Right lobe of liver (tissue), 6 donors: ENCODE measurements at places on chromosomes 4 and X.

DNA sequence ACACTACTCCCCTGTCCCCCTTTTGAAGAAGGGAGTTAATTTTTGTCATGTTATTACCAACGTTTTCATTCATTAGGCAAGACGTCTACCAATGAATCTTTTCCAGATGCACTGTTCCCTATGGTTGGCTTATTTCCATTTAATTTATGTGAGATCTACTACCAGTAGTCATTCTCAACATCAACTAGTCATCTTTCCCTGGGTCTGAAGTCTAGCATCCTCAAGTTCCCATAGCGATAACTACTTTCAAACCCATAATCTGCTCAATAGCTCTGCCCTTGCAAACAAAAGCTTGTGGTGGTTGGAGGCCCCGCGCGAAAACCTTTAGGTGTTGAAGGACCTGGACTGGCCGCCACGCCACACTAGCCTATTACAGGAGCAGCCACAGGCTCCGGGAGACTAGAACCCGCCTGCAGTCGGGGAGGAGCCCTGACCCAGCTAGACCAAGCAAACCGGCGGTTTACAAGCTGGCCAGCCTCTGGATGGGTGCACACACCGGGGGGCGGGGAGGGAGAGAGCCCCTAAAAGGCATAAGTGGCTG is 746 bp downstream of the PPAT start:
- no peaks in the 10 kb centered on the region for H3K36me3 ChIP-seq
- no peaks in the 10 kb centered on the region for H3K27me3 ChIP-seq
- H3K4me1 ChIP-seq: no peaks in the 10 kb centered on the region

GRCh38 chrX:20350596-20350995 is 83.9 kb upstream of the RPS6KA3 start:
- H3K4me1 ChIP-seq: no peaks in the 10 kb centered on the region
- no peaks in the 10 kb centered on the region for H3K27me3 ChIP-seq
- no peak overlapping the region for H3K27ac ChIP-seq
- no peak for DNase-seq
- H3K4me3 ChIP-seq: no peak overlapping the region

DNA sequence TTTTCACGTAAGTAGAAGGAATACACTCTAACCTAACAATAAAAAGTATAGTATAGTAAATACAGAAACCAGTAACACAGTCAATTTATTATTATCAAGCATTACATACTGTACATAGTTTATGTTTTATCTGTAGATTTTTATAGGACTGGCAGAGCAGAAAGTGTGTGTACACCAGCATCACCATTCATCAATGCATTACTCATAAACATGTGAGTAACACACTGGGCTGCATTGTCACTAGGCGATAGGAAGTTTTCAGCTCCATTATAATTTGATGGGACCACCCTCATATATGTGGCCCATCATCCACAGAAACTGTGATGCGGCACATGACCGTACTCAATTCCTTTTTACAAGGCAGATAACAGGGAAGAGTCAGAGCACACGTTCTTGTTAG is 137.8 kb upstream of the RBPJ start:
- no peaks in the 10 kb centered on the region for H3K27me3 ChIP-seq
- H3K36me3 ChIP-seq: no peaks in the 10 kb centered on the region
- H3K4me3 ChIP-seq: no peak overlapping the region
- no peak overlapping the region for H3K27ac ChIP-seq
- H3K4me1 ChIP-seq: no peaks in the 10 kb centered on the region

DNA sequence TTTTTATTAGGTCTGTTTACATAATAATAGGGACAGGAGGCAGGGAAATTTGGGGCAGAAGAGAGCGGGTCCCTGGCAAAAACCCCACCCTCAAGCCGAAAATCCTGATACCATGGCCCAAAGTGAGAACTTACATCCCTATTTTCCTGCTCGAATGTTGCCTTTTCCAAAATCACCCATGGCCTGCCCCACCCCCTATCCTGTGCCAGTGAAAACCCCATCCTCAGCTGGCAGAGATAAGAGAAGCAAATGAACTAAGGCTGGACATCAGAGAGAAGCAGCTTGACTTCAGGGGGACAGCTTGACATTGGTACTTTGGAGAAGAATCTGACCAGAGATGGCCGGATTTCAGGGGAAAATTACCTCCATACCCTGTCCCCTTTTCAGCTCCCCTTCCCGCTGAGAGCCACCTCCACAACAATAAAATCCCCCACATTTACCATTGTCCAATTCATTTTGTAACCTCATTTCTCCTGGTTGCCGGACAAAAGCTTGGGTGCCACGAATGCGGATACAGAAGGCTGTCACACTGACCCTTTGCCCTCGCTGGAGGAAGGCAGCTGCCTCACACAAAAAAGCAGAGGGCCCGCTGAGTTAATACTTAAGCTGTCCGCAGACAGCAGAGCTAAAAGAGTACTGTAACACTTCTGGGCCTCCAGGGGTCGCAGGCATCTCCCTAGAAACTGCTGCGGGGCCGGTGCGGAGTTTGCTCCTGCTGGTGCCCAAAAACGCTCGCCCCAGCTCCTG is 196.2 kb downstream of the SNCA start:
- H3K36me3 ChIP-seq: no peaks in the 10 kb centered on the region
- no peak overlapping the region for H3K27ac ChIP-seq
- peaks cover 4% of the 10 kb centered on the region for H3K4me1 ChIP-seq
- no peaks in the 10 kb centered on the region for H3K27me3 ChIP-seq
- DNase-seq: peak; percentile 55

GRCh38 chr4:8434251-8435073 is 6.1 kb downstream of the ACOX3 start:
- H3K4me1 ChIP-seq: peaks cover 37% of the 10 kb centered on the region

GRCh38 chrX:426881-427280 is 40.2 kb upstream of the PPP2R3B start:
- DNase-seq: no peak
- no peak overlapping the region for H3K27ac ChIP-seq
- H3K36me3 ChIP-seq: no peaks in the 10 kb centered on the region
- H3K4me1 ChIP-seq: no peaks in the 10 kb centered on the region
- H3K4me3 ChIP-seq: no peak overlapping the region

DNA sequence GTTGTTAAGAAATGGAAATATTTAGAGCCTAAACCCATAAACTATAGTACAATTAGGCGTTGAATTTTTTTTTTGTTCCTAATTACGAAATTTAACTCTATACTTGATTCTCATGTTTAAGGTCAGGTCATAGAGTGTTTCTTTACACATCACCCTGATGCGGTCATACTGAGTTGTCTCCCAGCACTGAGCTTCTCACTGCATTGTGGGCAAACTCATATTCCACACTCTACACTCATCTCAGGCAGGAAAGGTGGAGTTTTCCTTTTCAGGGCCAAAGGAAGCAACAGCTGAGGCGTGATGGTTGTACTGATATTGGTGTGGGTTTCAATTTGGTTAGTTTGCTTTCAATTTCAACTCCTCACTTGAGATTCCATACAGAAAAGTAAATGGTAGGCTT is 75.4 kb downstream of the FAT4 start:
- DNase-seq: no peak
- H3K4me1 ChIP-seq: no peaks in the 10 kb centered on the region
- H3K27me3 ChIP-seq: no peaks in the 10 kb centered on the region
- H3K27ac ChIP-seq: no peak overlapping the region
- H3K36me3 ChIP-seq: no peaks in the 10 kb centered on the region
- no peak overlapping the region for H3K4me3 ChIP-seq

DNA sequence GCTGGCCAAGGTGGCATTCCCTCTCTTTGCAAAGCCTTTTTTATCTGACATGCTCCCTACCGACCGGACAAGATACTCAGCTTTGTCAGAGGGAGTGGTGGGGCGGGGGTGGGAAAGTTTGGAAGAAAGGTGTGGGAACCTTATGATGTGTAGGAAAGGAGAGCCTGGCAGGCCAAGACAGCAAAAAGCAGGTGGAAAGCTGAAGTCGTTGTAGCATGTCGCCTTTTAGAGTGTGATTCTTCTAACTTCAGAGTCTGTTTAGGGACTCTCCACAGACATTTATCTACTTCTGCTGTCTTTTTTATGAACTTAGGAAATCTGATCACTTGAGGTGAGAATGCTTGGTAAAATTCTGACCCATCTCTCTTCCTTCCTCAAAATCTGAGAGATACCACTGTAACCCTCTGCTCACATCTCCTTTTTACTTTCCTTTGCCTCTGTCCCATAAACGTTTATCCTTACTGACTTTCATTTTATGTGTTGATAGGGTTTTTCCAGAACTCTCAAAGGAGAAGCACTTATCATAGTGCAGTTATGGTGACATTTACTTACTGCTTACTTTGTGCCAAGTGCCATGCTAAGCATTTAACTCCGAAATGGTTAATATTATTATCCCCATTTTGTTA is 8.2 kb upstream of the RUFY3 start:
- no peaks in the 10 kb centered on the region for H3K36me3 ChIP-seq
- peaks cover 50% of the 10 kb centered on the region for H3K4me1 ChIP-seq
- no peak overlapping the region for H3K4me3 ChIP-seq
- H3K27ac ChIP-seq: peak overlapping the region; percentile 54
- H3K27me3 ChIP-seq: no peaks in the 10 kb centered on the region

- no peak overlapping the region for H3K4me3 ChIP-seq
- DNase-seq: no peak
- H3K36me3 ChIP-seq: no peaks in the 10 kb centered on the region
These were observed 17.5 kb downstream of the TXK start for GRCh38 chr4:48116582-48116981.

DNA sequence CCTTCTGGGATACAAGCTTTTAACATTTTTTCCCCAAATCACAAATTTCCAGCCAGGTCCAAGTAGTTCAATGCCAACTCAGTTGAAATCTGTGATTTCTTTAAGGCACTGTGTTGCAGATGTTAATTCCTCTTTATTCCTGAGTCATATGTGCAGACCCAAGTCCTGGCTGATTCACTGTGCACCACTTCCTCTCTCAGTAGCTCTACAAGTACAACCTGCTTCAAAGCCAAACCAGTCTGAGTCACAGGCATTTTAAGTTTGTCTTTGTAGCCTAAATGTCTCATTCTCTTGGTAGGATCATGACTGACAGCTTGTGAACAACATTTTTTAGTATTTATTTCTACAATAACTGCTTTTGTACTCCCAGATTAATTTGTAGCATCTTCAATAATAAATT is 165.6 kb upstream of the S100G start:
- no peaks in the 10 kb centered on the region for H3K27me3 ChIP-seq
- no peak overlapping the region for H3K27ac ChIP-seq
- H3K4me3 ChIP-seq: no peak overlapping the region
- no peaks in the 10 kb centered on the region for H3K36me3 ChIP-seq

DNA sequence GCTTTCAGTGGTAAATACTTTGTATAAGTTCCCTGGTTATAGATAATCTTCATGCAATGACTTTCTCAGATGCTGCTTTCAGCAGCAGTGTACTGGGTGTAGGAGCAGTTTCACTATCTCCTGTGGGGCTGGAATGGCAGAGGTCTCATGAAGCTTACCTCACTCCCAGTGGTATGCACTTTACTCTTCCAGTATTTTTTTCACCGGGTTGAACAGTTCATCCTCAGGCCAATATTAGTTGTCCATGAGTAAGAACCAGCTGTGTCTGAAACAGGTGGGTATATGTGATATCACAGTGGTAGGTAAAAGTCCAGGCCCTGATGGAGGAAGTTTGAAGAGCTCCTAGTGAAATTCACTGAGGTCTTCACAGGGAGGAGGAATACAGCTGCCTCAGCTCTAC is 351.5 kb upstream of the EMCN start:
- no peaks in the 10 kb centered on the region for H3K4me1 ChIP-seq
- no peak overlapping the region for H3K4me3 ChIP-seq
- no peak overlapping the region for H3K27ac ChIP-seq
- H3K36me3 ChIP-seq: no peaks in the 10 kb centered on the region
- DNase-seq: no peak
- H3K27me3 ChIP-seq: no peaks in the 10 kb centered on the region

DNA sequence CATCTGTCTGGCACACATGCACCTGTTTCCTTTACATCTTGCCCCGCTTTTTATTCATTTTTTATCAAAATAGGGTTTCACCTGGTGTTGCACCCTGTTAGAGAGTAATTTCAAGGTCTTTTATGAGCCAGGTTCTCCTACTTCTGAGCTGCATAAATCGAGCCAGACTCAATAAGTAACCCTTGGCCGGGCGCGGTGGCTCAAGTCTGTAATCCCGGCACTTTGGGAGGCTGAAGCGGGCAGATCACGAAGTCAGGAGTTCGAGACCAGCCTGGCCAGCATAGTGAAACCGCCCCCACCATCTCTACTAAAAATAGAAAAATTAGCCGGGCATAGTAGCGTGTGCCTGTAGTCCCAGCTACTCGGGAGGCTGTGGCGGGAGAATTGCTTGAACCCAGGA is 1.0 kb upstream of the PPP2R3B start:
- H3K27ac ChIP-seq: peak overlapping the region; percentile 99
- H3K4me3 ChIP-seq: peak overlapping the region; percentile 85
- no peaks in the 10 kb centered on the region for H3K27me3 ChIP-seq

- no peaks in the 10 kb centered on the region for H3K27me3 ChIP-seq
- no peaks in the 10 kb centered on the region for H3K36me3 ChIP-seq
- no peak overlapping the region for H3K27ac ChIP-seq
- H3K4me3 ChIP-seq: no peak overlapping the region
- DNase-seq: no peak
These were observed 664.7 kb upstream of the FAM241A start for GRCh38 chr4:111480510-111480909.

DNA sequence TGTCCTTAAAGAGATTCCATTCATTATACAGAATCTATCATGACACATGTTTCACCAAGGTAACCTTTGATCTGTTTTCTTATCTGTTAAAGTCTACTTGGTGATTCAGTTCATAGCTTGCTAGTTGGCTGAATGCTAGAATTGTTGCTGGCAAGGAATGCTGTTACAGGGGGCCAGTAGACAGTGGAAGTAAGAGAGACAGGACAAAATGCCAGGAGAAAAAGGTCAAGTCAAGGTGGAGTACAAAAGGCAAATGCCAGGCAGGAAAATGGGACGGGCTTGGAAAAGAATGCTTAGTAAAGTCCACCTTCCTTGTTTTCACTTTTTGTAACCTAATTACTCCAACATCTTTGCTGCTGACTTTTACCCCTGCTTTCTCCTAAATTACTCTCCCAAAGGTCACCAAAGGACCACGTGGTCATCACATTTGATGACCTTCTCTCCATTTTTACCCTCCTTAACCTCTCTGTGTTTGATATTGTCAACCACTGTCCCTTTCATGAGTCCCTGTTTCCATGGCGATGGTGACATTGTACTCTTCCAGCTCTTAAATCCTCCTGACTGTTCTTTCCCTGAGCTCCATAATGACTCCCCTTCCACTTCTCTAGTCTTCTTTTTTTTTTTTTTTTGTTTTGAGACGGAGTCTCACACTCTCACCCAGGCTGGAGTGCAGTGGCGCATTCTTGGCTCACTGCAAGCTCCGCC is 24.5 kb upstream of the TAPT1 start:
- DNase-seq: no peak
- no peaks in the 10 kb centered on the region for H3K27me3 ChIP-seq
- no peak overlapping the region for H3K27ac ChIP-seq
- H3K4me3 ChIP-seq: no peak overlapping the region
- H3K4me1 ChIP-seq: peaks cover 12% of the 10 kb centered on the region
- no peaks in the 10 kb centered on the region for H3K36me3 ChIP-seq

- no peak overlapping the region for H3K4me3 ChIP-seq
- no peaks in the 10 kb centered on the region for H3K36me3 ChIP-seq
- H3K27ac ChIP-seq: no peak overlapping the region
- H3K27me3 ChIP-seq: no peaks in the 10 kb centered on the region
- H3K4me1 ChIP-seq: no peaks in the 10 kb centered on the region
These were observed 60.4 kb upstream of the PLAC8 start for GRCh38 chr4:83174844-83175414.
